ENCODE measurements at places on chromosomes 11 and 22. TPM values are rescaled to one million over a fixed set of nuclear protein-coding genes. Genes with fewer than 3 reads are reported as not detected.

Gene ADM
- 10.3 TPM for polyA plus RNA-seq

Gene C11orf42
- 2.5 TPM for polyA plus RNA-seq

Gene CHRNA10
- polyA plus RNA-seq = 2.9 TPM

Gene SHISA8
- 1.6 TPM for polyA plus RNA-seq

Gene CDCA5
- polyA plus RNA-seq = 18.3 TPM

Gene SELENOM
- 9.3 TPM for polyA plus RNA-seq

Gene IFITM2
- 212 TPM for polyA plus RNA-seq

Gene GAL
- 0.44 TPM for polyA plus RNA-seq

Gene NAALAD2
- polyA plus RNA-seq = 21.8 TPM

Gene CABP4
- 0.64 TPM for polyA plus RNA-seq

Gene RIBC2
- polyA plus RNA-seq = 8.0 TPM

Gene SYCE3
- polyA plus RNA-seq = not detected

Gene SCUBE1
- 11.1 TPM for polyA plus RNA-seq

Gene TRIM51
- polyA plus RNA-seq = not detected

Gene SELENOH
- 149 TPM for polyA plus RNA-seq

Gene OPCML
- polyA plus RNA-seq = 14.6 TPM

Gene C11orf91
- polyA plus RNA-seq = not detected

Gene HSPA8
- 1,482 TPM for polyA plus RNA-seq

Measured in renal pelvis (tissue), 12 donors.